ENCODE measurements at places on chromosomes 6 and 20. TPM values are rescaled to one million over a fixed set of nuclear protein-coding genes. Genes with fewer than 3 reads are reported as not detected.

Gene CRISP3
- not detected for total RNA-seq

Gene CGAS
- 0.05 TPM for total RNA-seq

DNA sequence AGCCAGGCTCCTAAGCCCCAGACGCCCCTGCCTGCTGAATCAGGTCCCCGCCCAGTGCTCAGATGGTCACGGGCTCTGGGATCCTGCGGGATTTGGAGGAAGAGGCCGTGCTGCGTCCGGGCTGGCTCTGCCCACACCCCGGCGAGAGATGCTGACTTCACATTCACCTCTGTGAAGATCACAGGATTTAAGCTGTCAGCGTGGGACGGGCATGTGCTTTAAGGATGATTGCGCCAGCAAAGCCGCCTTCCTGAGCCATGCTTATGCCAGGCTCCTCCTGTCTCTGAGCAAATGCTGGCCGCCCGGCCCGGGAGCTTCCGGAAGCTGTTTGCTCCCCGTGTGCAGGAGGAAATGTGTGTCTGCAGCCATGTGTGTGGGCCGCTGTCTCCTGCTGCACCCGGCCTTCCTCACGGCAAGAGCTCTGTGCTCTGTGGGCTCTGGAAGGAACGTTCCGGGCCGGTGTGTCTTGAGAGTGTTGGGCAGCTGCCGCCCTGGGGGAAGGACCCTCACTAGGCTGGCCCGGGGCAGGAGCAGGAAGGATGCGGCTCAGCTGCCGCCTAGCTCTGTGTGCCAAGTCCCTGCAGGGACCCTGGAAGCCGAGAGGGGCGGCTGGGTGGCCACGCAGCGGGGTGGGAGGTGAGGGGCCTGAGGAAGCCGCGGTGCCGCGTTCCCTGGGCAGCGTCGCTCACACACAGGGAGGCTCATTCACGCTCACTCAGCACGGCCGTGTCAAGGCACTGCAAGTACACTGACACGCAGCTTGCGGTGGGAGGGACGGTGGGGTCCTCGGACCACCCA is 19.0 kb upstream of the BHLHE23 start:
- H3K36me3 ChIP-seq = no peaks in the 10 kb centered on the region
- peaks cover 90% of the 10 kb centered on the region for H3K27me3 ChIP-seq
- H3K4me1 ChIP-seq = peaks cover 8% of the 10 kb centered on the region

GRCh38 chr6:157253699-157254098 is 69.6 kb downstream of the TMEM242 start:
- no peak overlapping the region for H3K27ac ChIP-seq
- H3K36me3 ChIP-seq = no peaks in the 10 kb centered on the region
- H3K4me1 ChIP-seq = no peaks in the 10 kb centered on the region
- no peak for DNase-seq

DNA sequence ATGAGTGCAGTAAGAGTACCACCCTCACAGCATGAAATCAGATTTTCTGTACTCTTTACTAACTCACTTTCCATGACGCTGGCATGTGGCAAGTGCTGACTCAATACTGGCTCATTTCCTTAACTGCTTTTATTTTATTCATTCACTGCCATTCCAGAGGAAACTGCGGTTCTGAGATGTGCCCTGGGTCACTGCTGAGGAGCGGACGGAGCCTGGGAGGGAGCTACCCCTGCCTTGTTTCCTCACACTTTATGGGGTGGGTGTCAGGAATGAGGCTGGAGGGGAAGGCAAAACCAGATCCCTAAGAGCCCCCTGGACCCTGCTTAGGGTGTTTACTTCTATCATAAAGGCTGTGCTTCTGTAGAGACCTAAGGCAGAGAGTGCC is 14.4 kb downstream of the NT5E start:
- peaks cover 70% of the 10 kb centered on the region for H3K4me1 ChIP-seq
- peak; percentile 92 for DNase-seq
- peak overlapping the region; percentile 99 for H3K27ac ChIP-seq
- H3K27me3 ChIP-seq = no peaks in the 10 kb centered on the region

DNA sequence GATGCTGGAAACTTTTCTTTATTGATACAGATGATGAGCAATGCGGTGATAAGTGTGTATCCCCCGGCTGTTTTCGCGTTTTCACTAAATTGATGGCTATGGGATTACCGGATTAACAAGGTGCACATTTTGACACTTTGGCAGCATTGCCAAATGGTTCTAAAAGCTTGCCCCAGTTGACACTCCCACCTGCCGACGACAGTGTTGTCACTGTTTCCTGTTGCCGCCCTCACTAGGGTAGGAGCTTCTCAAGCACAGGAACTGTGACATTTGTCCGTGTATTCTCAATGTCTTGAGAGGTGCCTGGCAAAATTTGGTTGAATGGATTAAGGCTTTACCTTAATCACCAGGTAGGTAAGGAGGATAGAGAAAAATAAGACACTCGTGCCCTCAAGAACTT is 9.8 kb upstream of the MAPK13 start:
- DNase-seq = no peak
- H3K4me1 ChIP-seq = no peaks in the 10 kb centered on the region
- no peak overlapping the region for H3K27ac ChIP-seq
- H3K27me3 ChIP-seq = no peaks in the 10 kb centered on the region
- no peak overlapping the region for H3K4me3 ChIP-seq
- H3K36me3 ChIP-seq = no peaks in the 10 kb centered on the region

DNA sequence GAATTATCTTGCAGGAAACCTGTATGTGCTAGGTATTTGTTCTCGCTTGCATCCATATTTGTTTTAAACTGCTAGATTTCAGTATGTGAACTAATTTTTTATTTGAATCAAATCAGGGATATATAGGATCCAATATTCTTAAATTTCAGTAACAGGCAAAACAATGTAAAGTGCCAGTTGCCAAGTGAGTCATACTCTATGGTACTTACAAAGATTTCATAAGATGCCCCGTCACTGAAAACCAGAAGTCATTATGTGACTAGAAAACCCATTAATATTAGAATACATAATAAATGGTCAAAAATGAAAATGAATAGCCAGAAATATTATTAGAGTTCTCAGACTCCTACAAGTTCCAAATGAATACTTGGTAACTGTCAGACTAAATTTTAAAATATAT is 481.2 kb downstream of the TFAP2A start:
- H3K36me3 ChIP-seq = no peaks in the 10 kb centered on the region
- H3K27me3 ChIP-seq = no peaks in the 10 kb centered on the region
- no peaks in the 10 kb centered on the region for H3K4me1 ChIP-seq
- no peak for DNase-seq
- no peak overlapping the region for H3K27ac ChIP-seq

- no peak for DNase-seq
- peaks cover 7% of the 10 kb centered on the region for H3K4me1 ChIP-seq
- no peaks in the 10 kb centered on the region for H3K36me3 ChIP-seq
- no peak overlapping the region for H3K27ac ChIP-seq
- no peak overlapping the region for H3K4me3 ChIP-seq
- no peaks in the 10 kb centered on the region for H3K27me3 ChIP-seq
Observed at GRCh38 chr20:36102809-36103596, 51.5 kb upstream of the EPB41L1 start.

GRCh38 chr20:4108495-4109306 is 93.3 kb upstream of the RNF24 start:
- no peaks in the 10 kb centered on the region for H3K36me3 ChIP-seq
- H3K27me3 ChIP-seq = no peaks in the 10 kb centered on the region
- no peak overlapping the region for H3K27ac ChIP-seq
- H3K4me1 ChIP-seq = no peaks in the 10 kb centered on the region
